ENCODE measurements at places on chromosomes 7 and 10. TPM values are rescaled to one million over a fixed set of nuclear protein-coding genes. Genes with fewer than 3 reads are reported as not detected.

Gene TUBB8
- not detected for total RNA-seq

Gene ICA1
- total RNA-seq, result 32.2 TPM

Gene MYL7
- not detected for total RNA-seq

Gene WNT8B
- 0.31 TPM for total RNA-seq

Gene TCERG1L
- total RNA-seq, result 1.3 TPM

Gene TMEM130
- total RNA-seq, result 6.3 TPM

Gene LEP
- not detected for total RNA-seq

Gene TEX36
- total RNA-seq, result not detected

Gene TRIM50
- total RNA-seq, result not detected

Gene SMARCD3
- 154 TPM for total RNA-seq

Gene C10orf62
- total RNA-seq, result not detected

Gene SLC13A4
- 0.63 TPM for total RNA-seq

Gene ZNF107
- 16.9 TPM for total RNA-seq

Gene ELFN1
- 11.0 TPM for total RNA-seq

Gene AGMO
- not detected for total RNA-seq

Gene SLC16A12
- total RNA-seq, result 2.2 TPM

Gene IQUB
- 3.8 TPM for total RNA-seq

Gene HTR7
- total RNA-seq, result 16.3 TPM

Gene GPC2
- total RNA-seq, result 67.3 TPM

Gene AKR1B15
- total RNA-seq, result not detected

Gene RPP30
- total RNA-seq, result 57.0 TPM

Gene SH3PXD2A
- total RNA-seq, result 18.5 TPM

Gene OR2A42
- under 0.01 TPM for total RNA-seq

Gene CALN1
- 54.8 TPM for total RNA-seq

Gene SPRN
- total RNA-seq, result 13.1 TPM

Measured in parietal lobe (tissue), 2 donors.